ENCODE measurements at places on chromosomes 4 and X.

DNA sequence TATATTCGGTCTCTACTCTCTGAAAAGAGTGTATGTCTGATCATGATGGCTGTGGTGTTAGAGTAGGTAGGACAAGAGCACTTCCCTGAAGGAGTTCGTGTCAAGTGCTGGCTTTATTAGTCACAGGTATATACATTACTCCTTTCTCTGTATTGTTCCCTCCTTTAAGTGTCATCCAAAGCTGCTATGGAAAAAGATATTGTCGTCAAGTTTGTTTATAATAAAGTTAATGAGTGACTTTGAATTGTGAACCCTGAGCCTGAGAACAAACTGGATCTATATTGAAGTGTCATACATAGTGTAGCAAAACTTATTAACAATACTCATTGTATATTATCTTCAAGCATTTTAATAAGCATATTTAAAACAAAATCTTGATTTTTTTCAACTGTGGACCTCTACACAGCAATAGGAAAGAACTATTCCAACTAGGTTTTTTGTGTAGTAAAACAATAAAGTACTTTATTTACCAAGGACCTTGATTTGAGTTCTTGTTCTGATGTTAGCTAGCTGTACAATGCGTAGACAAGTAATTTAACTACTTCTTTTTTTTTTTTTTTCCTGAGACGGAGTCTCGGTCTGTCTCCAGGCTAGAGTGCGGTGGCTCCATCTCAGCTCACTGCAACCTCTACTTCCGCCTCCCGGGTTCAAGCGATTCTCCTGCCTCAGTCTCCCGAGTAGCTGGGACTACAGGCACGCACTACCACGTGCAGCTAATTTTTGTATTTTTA, 177.7 kb downstream of the RAPGEF2 start:
- no peak for DNase-seq

DNA sequence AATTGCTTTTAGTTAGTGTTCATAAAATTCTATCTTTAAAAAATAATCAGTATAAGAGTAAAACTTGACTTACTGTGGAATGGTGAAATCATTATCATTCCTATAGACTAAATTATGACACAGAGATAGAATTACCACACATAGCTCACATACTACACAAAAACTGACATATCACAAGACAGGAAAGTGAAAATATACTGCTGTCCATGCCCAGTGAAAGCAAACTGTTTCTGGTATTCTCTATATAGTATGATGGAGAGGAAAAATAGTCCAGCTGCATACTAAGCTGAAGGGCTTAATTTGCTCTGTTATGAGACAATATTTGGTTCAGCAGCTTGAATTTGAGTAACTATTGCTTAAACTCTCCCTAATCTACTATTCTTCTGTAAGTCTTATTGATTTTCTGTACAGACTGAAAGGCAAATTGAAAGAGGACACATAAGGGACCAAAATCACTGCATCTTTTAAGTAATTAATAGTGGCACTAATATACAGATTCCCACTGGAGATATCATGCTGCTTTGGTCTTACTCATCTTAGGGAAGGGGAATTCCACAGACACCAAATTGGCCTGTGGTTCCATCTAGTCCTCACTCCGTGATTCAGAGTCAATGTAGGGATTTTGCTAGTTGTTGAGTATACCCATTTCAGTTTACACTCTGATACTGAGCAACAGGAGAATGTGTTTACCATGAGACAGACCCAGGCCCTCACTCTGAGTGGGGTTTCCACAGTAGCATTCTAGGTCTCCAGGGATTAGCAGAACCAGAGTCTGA, 47.4 kb upstream of the AGA start:
- DNase-seq = no peak

DNA sequence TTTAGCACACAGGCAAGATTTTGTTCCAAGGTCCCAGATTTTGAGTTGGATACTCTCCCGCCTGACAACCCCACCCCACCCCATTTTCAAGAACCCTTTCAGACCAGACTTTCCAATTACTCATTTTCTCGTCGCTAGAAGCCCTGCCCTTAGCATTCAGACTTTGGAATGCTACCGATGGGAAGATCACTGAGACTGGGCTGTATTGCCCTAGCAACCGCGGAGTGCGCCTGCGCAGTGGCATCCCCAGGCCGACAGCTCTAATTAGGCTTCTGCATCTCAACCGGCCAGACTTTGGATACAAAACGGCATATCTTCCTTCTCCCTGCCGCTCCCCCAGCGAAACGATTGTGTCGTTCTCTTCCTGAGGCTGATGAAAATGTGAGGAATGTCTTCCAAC, 3.4 kb downstream of the MAGEE2 start:
- no peak for DNase-seq

DNA sequence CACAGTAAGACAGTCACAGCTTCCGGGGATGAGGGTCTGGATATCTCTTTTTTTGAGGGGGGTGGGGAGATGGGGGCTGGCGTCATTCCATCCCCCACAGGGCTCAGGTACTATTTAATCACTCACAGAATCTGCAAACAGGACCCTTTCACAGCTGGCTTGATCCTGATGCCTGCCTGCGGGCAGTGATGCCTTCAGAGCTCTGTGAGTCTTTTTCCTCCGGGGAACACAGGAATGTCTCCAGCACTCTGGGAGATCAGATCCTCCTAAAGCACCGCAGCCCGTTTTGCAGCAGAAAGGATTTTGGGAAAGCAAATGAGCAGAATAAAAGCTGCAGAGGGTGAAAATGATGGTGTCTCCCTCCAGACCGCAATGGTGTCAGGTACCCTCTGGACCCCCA, 13.2 kb upstream of the SHOX start:
- DNase-seq = no peak

DNA sequence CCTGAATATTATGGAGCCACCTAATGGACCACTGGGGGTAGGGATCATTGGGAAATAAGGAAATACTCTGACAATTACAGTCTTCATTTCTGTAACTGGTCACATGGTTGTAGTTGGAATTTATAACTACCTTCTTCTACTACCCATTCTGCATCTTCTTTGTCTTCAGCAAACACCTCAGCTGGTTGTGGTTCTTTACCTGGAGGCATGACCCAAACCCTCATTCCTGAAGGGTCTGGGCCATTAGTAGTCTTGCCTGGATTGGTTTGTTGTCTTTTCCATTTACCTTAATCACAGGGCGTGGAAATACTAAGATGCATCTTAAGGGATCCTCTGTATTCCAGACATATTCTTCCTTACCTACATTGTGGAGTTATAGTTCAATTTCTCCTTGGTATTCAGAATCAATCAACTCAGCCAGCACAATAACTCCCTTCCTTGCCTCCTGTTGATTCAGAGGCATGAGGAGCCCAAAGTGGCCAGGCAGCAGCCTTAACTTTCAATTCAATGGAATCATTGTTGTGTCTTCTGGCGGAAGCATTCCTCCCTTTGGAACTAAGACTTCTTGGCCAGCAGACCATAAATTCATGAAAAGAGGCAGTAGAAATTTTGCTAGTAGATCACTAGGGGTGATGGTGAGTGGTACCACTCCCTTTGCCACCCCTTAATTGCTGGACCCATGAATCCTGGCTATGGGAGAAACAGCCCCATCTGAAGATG, 75.7 kb upstream of the RAP2C start:
- no peak for DNase-seq

GRCh38 chr4:176834531-176834930, 41.8 kb upstream of the VEGFC start:
- DNase-seq = no peak

- no peak for DNase-seq
Observed at GRCh38 chr4:177508662-177509061, 66.4 kb upstream of the AGA start.

- DNase-seq = no peak
Observed at GRCh38 chr4:44056721-44057151, 391.9 kb downstream of the KCTD8 start.

DNA sequence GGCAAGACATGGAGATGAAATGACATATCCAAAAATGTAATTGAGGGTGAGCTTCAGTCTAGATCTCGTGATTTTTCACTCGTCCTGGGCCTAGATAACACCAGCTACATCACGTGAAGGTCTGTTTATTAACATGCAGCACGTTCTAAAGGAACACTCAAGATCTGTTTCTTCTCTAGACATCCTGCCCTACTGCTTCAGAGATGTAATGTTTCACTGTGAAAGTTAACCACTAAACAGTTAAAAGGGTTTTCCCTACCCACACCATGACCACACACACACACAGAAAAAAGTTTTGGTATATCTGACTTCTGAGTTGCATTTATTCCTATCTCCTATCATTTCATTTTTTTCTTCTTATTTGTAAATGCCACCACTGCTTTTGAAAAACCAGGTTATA, 52.3 kb upstream of the SMIM31 start:
- DNase-seq = no peak

- DNase-seq = no peak
Observed at GRCh38 chrX:2703991-2704369, 12.9 kb downstream of the CD99 start.

GRCh38 chrX:120269373-120270035, 18.9 kb downstream of the ZBTB33 start:
- no peak for DNase-seq

DNA sequence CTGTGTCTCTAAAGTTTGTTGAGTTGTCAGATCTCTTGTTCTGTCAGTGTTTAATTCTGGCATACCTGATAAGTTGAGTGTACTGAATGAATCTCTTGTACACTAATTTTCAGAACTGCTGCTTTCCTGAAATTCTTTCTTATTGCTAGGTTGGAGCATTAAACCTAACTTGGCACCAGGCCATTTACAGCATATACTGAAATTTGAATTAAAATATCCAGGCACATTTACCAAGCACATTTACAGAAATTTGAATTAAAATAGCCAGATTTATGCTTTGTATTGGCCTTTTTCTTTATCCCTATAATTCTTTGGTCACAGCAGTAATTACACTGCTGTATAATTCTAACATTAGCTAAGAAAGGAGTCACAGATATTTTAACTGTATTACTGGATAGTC, 8.9 kb downstream of the TMEM33 start:
- no peak for DNase-seq

- no peak for DNase-seq
Observed at GRCh38 chrX:30806187-30806728, 82.8 kb downstream of the TAB3 start.

GRCh38 chr4:66202870-66203269, 532.6 kb upstream of the EPHA5 start:
- no peak for DNase-seq

- DNase-seq = peak; percentile 7
Observed at GRCh38 chr4:142615324-142615665, 230.8 kb downstream of the INPP4B start.

GRCh38 chrX:69077895-69078455, 87.3 kb downstream of the PJA1 start:
- DNase-seq = no peak

GRCh38 chr4:139018971-139019758, 3.6 kb downstream of the NOCT start:
- peak; percentile 47 for DNase-seq

- DNase-seq = peak; percentile 3
Observed at GRCh38 chrX:68332201-68332731, 101.0 kb downstream of the OPHN1 start.

GRCh38 chr4:172892300-172892699, 276.3 kb upstream of the GALNT7 start:
- no peak for DNase-seq

GRCh38 chr4:156751486-156751885, 220.1 kb downstream of the PDGFC start:
- peak; percentile 73 for DNase-seq

GRCh38 chr4:146033149-146033548, 94.5 kb upstream of the ZNF827 start:
- no peak for DNase-seq

DNA sequence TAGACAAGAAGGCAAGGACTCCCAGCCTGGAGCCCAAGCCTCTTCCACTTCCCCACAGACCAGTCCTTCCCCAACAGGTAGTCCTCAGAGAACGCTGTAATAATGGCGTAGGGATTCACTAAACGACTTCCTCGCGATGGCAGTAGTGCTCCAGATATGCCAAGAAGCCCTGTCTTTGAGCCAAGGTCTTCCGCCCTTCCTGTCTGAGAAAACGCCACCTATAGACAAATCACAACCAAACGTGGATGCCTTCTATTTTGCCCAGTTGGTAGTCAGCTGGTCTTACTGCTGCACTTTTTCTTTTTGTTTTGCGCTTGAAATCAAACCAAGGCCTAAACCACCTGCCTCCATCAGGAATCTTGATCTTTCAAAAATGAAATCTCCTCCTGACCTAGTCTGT, 203.3 kb downstream of the OR13H1 start:
- DNase-seq = peak; percentile 44

DNA sequence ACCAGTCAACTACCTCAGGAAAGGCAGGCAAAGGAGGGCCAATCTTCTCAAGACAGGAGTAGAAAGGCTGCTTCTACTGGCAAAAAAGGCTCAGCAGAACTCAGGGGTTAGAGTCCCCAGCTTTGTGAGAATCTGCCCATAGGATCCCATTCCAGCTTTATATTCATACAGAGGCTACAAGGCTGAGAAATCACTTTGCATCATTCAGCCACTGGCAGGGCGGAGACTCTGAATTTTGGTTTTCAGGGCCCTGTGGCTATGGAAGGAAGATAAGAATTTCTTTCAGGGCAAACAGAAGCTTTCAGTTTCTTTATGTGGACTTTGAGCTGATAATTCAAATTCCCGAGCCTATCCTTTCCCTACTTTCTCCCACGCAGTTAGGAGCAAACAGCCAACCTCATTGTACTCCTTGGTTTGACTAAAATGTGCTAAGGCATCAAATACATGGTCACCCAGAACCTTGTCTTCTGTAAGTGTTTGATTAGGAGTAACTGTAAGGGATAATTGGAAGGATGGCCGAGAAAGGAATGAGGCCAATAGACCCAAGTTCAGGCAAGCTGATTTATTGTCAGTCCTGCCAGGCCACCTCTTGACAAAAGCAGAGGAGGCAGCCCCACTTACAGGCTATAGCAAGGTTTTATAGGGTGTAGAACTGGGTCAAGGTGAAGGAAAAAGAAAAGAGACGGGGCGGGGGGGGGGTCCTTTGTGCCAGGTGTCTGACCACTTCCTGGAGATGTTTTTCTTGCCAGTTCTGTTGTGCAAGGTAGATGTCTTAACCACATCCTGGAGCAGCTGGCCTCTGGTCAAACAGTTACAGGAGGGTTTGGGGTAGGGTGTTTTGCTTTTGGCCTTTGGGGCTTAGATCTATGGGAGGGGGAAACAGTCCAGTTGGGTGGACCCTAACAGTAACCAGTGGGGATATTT, 165.3 kb upstream of the PPP1R2C start:
- no peak for DNase-seq

GRCh38 chrX:46710927-46711623, 47.8 kb downstream of the SLC9A7 start:
- DNase-seq = no peak

DNA sequence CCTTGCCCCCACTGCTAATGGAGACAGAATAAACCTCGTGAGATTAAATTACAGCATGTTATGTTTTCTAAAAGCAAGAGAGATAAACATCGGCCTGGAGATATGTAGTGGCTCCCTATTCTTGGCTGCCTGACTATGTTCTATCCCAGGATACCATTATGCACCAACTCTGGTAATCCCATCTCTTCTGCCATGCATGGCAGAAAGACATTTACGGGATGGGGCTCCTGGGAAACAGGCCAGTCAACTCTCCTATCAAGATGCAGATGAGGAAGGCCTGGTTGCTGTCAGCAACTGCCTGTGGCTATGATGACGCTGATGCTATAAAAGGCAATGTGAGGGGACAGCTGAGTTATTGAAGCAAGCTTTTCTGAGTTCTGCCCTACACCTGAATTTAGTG, 166.2 kb upstream of the VCX3A start:
- no peak for DNase-seq
